ENCODE measurements at places on chromosomes 4 and X. TPM values are rescaled to one million over a fixed set of nuclear protein-coding genes. Genes with fewer than 3 reads are reported as not detected.
A peak's percentile ranks its signal among the peaks of the same experiment; 100 is the strongest.

TMEM184C gene
- total RNA-seq: 14.2 TPM

GABRG1 gene
- total RNA-seq: not detected

GRCh38 chr4:6478546-6479220 lies 6.3 kb upstream of the PPP2R2C start:
- H3K27ac ChIP-seq: no peak overlapping the region
- H3K36me3 ChIP-seq: peaks cover 4% of the 10 kb centered on the region
- no peaks in the 10 kb centered on the region for H3K4me1 ChIP-seq

GRCh38 chr4:58983887-58984286 lies 1873.7 kb upstream of the IGFBP7 start:
- H3K27ac ChIP-seq: no peak overlapping the region
- H3K4me1 ChIP-seq: no peaks in the 10 kb centered on the region
- H3K36me3 ChIP-seq: no peaks in the 10 kb centered on the region
- DNase-seq: no peak

GRCh38 chr4:13989501-13989900 lies 362.0 kb upstream of the BOD1L1 start:
- no peaks in the 10 kb centered on the region for H3K36me3 ChIP-seq
- no peaks in the 10 kb centered on the region for H3K4me1 ChIP-seq
- H3K27ac ChIP-seq: no peak overlapping the region
- H3K4me3 ChIP-seq: no peak overlapping the region
- H3K27me3 ChIP-seq: no peaks in the 10 kb centered on the region

- H3K36me3 ChIP-seq: no peaks in the 10 kb centered on the region
- no peaks in the 10 kb centered on the region for H3K27me3 ChIP-seq
- no peak for DNase-seq
- peaks cover 6% of the 10 kb centered on the region for H3K4me1 ChIP-seq
- no peak overlapping the region for H3K4me3 ChIP-seq
These were observed 9.3 kb downstream of the PAPSS1 start for GRCh38 chr4:107710493-107711459.

DNA sequence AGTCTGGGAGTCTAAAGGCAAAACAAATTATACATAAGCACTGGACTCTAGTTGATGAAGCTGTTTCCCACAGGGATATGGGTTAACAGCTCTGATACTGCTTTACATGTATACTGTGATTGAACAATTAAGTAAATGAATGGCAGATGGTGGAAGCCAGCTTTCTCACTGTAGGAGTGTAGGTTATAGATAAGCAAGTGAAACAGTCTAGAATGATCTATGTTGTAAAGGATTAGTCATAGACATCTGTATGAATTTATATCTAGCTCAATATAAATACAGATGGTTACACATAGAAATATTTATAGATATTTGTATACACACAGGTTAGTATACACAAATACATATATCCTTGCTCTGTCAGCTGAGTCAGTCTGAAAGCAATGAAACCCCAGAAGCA lies 276.1 kb downstream of the PPARGC1A start:
- H3K27me3 ChIP-seq: no peaks in the 10 kb centered on the region
- H3K4me1 ChIP-seq: no peaks in the 10 kb centered on the region
- no peak overlapping the region for H3K4me3 ChIP-seq
- no peak overlapping the region for H3K27ac ChIP-seq
- no peaks in the 10 kb centered on the region for H3K36me3 ChIP-seq
- DNase-seq: no peak

GRCh38 chr4:7156761-7157488 lies 35.4 kb upstream of the SORCS2 start:
- no peak overlapping the region for H3K4me3 ChIP-seq
- peaks cover 8% of the 10 kb centered on the region for H3K4me1 ChIP-seq
- peaks cover 5% of the 10 kb centered on the region for H3K36me3 ChIP-seq
- no peak for DNase-seq
- peaks cover 81% of the 10 kb centered on the region for H3K27me3 ChIP-seq

DNA sequence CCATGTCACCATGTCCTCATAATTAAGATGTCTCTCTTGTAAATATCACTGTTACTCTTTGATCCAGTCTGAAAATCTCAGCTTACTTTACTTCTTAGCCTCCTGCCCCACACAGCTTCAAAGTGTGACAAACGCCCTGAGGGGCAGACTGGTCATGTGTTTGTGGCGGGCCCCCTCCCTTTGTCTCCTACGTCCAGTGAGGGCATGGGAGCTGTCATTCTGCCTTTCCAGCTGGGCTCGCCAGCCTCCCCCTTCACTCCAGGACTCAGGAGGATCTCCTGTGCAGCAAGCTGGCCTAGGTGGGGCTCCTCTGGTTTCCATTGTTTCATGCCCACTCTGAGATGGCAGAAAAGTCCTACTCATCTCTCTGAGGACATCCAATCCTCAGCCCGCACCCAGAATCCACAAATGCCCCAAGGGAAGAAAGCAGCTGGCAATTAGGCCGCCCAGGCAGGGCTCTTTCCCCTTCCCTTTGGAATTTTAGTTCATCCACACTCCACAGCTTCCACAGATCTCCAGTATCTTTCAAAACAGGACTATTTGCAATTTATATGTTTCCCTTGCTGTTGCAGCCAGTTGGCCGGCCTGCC lies 86.4 kb upstream of the C4orf50 start:
- no peak overlapping the region for H3K4me3 ChIP-seq
- H3K27me3 ChIP-seq: no peaks in the 10 kb centered on the region
- peaks cover 2% of the 10 kb centered on the region for H3K36me3 ChIP-seq
- H3K27ac ChIP-seq: no peak overlapping the region
- DNase-seq: no peak
- H3K4me1 ChIP-seq: no peaks in the 10 kb centered on the region

GRCh38 chr4:113524505-113525186 lies 236.9 kb downstream of the CAMK2D start:
- no peaks in the 10 kb centered on the region for H3K27me3 ChIP-seq
- no peak for DNase-seq
- H3K27ac ChIP-seq: no peak overlapping the region
- peaks cover 2% of the 10 kb centered on the region for H3K4me1 ChIP-seq

GRCh38 chr4:82989575-82990429 lies 20.8 kb downstream of the LIN54 start:
- H3K36me3 ChIP-seq: peaks cover 2% of the 10 kb centered on the region
- H3K27ac ChIP-seq: peak overlapping the region; percentile 89
- peaks cover 16% of the 10 kb centered on the region for H3K4me1 ChIP-seq
- peak overlapping the region; percentile 84 for H3K4me3 ChIP-seq
- H3K27me3 ChIP-seq: no peaks in the 10 kb centered on the region

Data from T-helper 17 cell (primary cell).